Activated CD4-positive, alpha-beta T cell treated with anti-CD3 and anti-CD28 coated beads for 36 hours (primary cell): ENCODE measurements at places on chromosomes 7 and 10.
A peak's percentile ranks its signal among the peaks of the same experiment; 100 is the strongest.

DNA sequence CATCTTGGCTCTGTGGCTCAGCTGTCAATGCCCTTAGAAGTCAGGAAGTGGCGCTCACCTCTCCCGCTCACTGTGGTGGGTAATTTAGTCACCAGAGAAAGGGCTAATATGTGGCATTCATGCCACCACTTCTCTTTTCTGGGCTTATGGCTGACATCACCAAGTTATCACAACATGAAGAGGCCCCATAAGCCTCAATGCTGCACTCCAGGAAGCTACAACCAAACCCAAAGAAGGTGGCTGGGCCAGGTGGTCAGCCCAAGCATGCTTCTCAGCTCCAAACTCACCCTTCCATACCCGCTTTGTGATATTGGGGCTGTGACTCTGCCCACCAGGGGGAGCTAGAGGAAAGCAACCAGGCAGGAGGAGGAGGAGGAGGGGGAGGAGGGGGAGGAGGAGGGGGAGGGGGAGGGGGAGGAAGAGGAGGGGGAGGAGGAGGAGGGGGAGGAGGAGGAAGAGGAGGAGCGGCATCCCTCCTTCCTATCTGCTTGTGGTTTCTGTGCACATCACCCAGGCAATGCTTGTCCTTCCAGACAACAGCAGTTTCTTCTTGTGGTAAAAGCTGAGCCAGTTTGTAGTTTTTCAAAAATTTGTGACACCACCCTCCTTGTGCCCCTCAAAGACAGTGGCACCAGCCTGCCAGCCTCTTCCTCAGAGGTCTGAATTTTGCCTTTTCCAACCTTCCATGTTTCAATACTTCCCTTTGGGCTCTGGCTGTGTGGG lies 42.1 kb downstream of the CYP26A1 start:
- H3K4me1 ChIP-seq, result peaks cover 11% of the 10 kb centered on the region
- no peak overlapping the region for H3K4me3 ChIP-seq
- H3K27ac ChIP-seq, result no peak overlapping the region
- H3K27me3 ChIP-seq, result peaks cover 5% of the 10 kb centered on the region
- H3K36me3 ChIP-seq, result no peaks in the 10 kb centered on the region
- peak; percentile 85 for DNase-seq

GRCh38 chr10:113047605-113047962 lies 97.5 kb downstream of the TCF7L2 start:
- no peak overlapping the region for H3K27ac ChIP-seq
- H3K4me1 ChIP-seq, result peaks cover 17% of the 10 kb centered on the region
- DNase-seq, result no peak
- peaks cover 9% of the 10 kb centered on the region for H3K27me3 ChIP-seq
- no peak overlapping the region for H3K4me3 ChIP-seq

DNA sequence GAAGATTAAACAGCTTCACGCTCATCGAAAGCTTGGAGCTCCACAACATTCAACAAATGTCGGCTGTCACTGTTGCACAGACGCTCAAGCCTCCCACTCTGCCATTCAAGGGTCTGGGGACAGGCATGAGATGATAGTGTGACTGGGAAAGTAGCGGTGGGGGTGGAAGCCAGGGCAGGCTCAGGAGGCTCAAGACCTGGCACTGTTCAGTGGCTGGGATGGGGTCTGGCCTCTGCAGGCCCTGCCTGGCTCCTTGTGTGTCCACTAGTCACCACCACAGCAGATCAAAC lies 13.5 kb upstream of the GTPBP4 start:
- H3K4me3 ChIP-seq, result no peak overlapping the region
- H3K27me3 ChIP-seq, result peaks cover 3% of the 10 kb centered on the region
- no peaks in the 10 kb centered on the region for H3K4me1 ChIP-seq
- no peak for DNase-seq

GRCh38 chr7:30965883-30966282 lies 2.1 kb downstream of the GHRHR start:
- no peak overlapping the region for H3K27ac ChIP-seq
- peaks cover 7% of the 10 kb centered on the region for H3K27me3 ChIP-seq
- no peaks in the 10 kb centered on the region for H3K4me1 ChIP-seq

DNA sequence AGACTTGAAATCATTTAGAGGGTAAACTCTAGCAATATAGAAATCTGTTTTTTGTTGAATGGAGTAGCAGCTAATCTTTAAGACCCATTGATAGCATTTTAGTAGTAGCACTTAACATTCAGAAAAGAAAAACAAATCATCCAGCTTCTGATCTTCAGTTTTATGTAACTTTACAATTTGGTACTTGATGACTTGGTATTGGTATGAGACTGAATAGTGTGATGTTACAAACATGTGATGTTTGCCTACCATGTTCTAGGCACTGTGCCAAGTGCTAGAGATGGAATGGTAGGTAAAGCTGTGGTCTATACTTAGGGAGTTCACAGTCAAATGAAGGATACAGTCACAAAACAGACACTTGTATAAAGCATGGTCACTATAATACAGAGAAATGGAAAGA lies 21.3 kb downstream of the ZEB1 start:
- H3K27me3 ChIP-seq, result no peaks in the 10 kb centered on the region
- DNase-seq, result peak; percentile 52
- peaks cover 2% of the 10 kb centered on the region for H3K36me3 ChIP-seq
- no peak overlapping the region for H3K4me3 ChIP-seq
- no peak overlapping the region for H3K27ac ChIP-seq
- peaks cover 22% of the 10 kb centered on the region for H3K4me1 ChIP-seq

DNA sequence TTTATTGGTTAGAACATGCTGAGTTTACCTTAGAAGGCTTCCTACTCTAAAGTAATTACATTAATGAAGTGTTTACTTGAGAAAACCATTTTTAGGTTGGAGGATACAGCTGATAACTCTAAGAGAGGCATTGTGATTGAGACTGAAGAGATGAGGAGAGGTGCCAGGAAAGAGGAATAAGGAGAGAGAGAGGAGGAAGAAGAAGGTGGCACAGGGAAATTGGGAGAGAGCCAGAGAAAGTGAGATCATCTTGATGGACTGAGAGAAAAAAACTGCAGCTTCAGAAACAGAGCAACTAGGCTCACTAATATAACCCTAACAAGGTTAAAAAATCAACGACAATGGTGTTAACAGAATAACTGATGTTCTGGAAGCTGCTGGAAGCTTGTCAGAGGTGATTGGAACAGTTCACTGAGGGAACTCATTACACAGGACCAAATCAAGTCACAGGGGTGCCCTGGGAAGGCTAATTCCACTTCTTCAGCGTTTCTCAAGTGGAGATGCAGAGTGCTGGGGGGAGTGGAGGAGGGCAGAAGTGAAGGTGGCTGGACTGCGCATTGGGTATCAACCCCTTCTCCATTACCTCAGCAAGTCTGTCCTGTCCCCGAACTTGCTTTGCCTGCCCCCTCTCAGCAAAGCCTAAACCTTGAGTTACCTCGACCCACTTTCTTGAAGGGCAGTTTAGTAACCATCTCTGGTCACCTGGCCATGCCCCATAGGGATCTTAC lies 6.9 kb upstream of the SORBS1 start:
- DNase-seq, result no peak
- H3K27ac ChIP-seq, result no peak overlapping the region
- H3K36me3 ChIP-seq, result no peaks in the 10 kb centered on the region
- H3K27me3 ChIP-seq, result no peaks in the 10 kb centered on the region

DNA sequence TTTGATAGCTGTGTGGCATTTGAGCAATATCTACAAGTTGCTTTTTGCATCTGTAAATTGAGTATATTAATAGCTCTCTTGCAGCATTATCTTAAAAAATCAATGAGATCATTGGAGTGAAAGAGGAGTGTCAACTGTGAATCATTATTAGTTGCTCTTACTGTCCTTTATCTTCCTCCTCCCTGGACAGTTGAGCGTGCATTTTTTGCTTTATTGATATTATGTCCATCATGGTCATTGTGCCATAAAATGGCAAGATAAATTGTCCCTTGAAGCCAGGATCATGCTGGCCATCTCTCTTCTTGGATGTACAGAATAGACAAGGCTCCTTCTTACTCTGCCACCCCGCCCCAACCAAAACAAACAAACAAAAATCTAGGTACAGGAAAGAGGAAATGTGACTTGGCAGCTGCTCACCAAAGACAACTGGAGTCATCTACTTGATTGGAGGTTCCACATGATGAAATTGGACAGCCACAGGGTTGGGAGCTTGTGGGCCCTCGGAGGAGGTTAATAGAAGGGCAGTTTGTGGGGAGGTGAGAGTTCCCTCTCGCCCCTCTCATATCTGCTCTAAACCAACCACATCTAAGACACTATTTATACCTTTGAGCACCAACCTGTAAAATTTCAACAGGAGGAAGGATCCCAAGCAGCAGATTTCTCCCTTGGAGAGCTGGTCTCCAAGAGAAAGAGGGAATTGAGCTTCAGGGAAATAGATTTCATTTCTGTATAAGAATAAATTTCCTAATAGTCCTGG lies 252.7 kb downstream of the SKIDA1 start:
- DNase-seq, result no peak
- H3K27ac ChIP-seq, result no peak overlapping the region
- H3K4me3 ChIP-seq, result no peak overlapping the region
- no peaks in the 10 kb centered on the region for H3K4me1 ChIP-seq

GRCh38 chr7:157462419-157462771 lies 125.6 kb downstream of the DNAJB6 start:
- H3K27ac ChIP-seq, result no peak overlapping the region
- no peak for DNase-seq
- H3K27me3 ChIP-seq, result no peaks in the 10 kb centered on the region
- H3K36me3 ChIP-seq, result no peaks in the 10 kb centered on the region
- H3K4me1 ChIP-seq, result peaks cover 6% of the 10 kb centered on the region

- DNase-seq, result no peak
- no peak overlapping the region for H3K27ac ChIP-seq
- H3K4me3 ChIP-seq, result no peak overlapping the region
- H3K4me1 ChIP-seq, result no peaks in the 10 kb centered on the region
Measured at GRCh38 chr10:88467835-88468485, 115.2 kb downstream of the RNLS start.

GRCh38 chr7:42479452-42479815 lies 242.4 kb upstream of the GLI3 start:
- DNase-seq, result no peak
- no peaks in the 10 kb centered on the region for H3K4me1 ChIP-seq
- peaks cover 8% of the 10 kb centered on the region for H3K27me3 ChIP-seq
- H3K4me3 ChIP-seq, result no peak overlapping the region
- no peak overlapping the region for H3K27ac ChIP-seq

DNA sequence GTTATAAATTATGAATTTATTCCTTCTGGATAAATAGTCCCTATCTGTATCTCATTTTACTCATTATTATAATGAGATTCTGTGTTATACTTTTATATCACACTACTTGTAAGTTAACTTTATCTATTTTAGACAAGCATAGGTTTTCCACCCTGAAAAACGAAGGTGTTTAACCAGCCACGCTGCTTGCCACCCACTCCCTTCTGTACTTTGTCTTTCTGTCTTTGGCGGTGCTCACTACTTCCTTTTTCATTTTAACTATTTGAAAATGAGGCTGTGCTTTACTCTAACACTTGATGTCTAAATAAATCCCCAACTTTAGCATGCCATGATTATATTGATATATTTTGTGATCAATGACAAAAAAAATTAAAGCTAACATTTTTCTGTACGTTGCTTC lies 952.9 kb downstream of the DNAJB9 start:
- no peak for DNase-seq
- no peaks in the 10 kb centered on the region for H3K4me1 ChIP-seq
- H3K27me3 ChIP-seq, result no peaks in the 10 kb centered on the region
- no peak overlapping the region for H3K27ac ChIP-seq
- no peaks in the 10 kb centered on the region for H3K36me3 ChIP-seq

- H3K4me1 ChIP-seq, result peaks cover 5% of the 10 kb centered on the region
- peaks cover 60% of the 10 kb centered on the region for H3K27me3 ChIP-seq
- no peak overlapping the region for H3K4me3 ChIP-seq
- no peaks in the 10 kb centered on the region for H3K36me3 ChIP-seq
Measured at GRCh38 chr7:1243290-1243963, 10.8 kb downstream of the UNCX start.
